ENCODE measurements at places on chromosomes 5 and 9. TPM values are rescaled to one million over a fixed set of nuclear protein-coding genes. Genes with fewer than 3 reads are reported as not detected.
A peak's percentile ranks its signal among the peaks of the same experiment; 100 is the strongest.

DNA sequence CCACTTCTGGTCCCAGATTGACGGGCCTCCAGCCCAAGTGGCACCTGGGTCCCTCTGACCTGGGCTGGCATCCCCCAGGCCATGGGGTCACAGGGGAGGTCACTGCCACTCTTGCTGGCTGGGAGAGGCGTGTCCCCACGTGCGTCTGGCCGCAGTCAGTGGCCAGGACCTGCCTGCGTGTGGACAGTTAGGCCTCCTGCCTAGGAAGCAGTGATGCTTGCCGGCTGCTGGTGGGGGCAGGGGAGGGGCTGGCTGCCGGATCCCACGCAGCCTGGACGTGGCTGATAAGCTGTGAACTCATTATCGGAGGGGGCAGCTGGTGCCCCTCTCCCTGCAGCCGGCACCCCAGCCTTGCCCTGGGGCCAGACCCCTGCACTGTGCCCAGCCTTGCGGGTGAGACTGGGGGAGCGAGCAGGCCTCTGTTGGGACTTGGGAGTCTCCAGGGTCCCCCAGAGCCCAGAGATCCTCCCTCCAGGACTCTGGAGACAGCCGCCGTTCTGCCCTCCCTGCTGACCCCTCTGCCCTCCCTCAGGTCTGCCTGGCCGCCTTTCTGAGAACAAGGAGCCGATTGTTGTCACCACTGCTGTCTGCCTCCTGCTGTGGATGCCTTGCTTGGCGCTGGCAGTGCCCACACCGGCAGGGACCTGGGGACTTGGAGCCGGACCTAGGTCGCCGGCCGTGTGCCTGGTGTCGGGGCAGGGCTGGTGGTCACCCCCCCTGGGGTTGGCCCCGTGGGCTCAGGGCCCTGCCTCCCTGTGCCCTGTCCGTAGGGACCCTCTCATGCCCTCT is 12.3 kb downstream of the RXRA start:
- H3K27ac ChIP-seq: peak overlapping the region; percentile 19
- peak overlapping the region; percentile 32 for H3K4me3 ChIP-seq
- no peaks in the 10 kb centered on the region for H3K27me3 ChIP-seq
- H3K4me1 ChIP-seq: peaks cover 98% of the 10 kb centered on the region
- H3K36me3 ChIP-seq: no peaks in the 10 kb centered on the region

- no peak overlapping the region for H3K27ac ChIP-seq
- DNase-seq: no peak
- no peak overlapping the region for H3K4me3 ChIP-seq
- H3K4me1 ChIP-seq: peaks cover 47% of the 10 kb centered on the region
Observed at GRCh38 chr9:101477736-101478135, 42.2 kb upstream of the ALDOB start.

GRCh38 chr5:54385994-54386393 is 69.5 kb upstream of the HSPB3 start:
- no peaks in the 10 kb centered on the region for H3K4me1 ChIP-seq
- no peak overlapping the region for H3K4me3 ChIP-seq
- H3K27ac ChIP-seq: no peak overlapping the region
- no peak for DNase-seq

DNA sequence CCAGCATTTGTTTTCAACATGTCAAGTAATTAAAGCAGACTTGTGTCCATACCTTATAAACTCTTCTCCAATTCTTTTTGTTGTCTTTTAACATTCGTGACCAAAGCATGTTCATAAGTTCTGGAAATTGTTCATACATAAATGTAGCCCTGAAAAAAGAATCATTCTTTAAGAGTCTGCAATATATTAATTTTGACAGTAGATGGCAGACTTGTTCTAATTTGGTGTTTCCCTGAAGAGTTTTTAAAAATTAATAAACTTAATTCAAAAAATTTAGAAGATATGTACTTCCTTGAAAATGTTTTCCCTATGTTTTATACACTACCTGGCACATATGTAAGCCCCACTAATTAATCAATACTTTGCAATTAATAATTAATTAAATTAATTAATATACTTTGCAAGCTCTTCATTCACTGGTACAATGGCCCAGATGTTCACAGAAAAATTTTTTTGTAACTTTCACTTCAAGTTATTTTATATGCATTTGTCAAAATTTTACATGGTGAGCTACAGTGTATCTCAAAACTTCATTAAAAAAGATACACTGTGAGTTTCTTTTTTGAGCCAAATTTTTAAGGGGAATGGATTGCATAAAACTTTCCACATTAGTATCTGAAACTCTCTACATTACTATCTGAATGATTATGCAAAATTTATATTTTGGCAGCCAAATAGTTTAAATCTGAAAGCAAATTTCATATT is 42.1 kb downstream of the CLINT1 start:
- no peak overlapping the region for H3K27ac ChIP-seq
- no peak for DNase-seq
- H3K36me3 ChIP-seq: peaks cover 38% of the 10 kb centered on the region
- peaks cover 7% of the 10 kb centered on the region for H3K4me1 ChIP-seq
- no peaks in the 10 kb centered on the region for H3K27me3 ChIP-seq
- H3K4me3 ChIP-seq: no peak overlapping the region

GRCh38 chr9:130432362-130432761 is 12.4 kb upstream of the ASS1 start:
- no peak overlapping the region for H3K4me3 ChIP-seq
- peaks cover 5% of the 10 kb centered on the region for H3K4me1 ChIP-seq
- H3K27me3 ChIP-seq: no peaks in the 10 kb centered on the region
- H3K36me3 ChIP-seq: no peaks in the 10 kb centered on the region
- H3K27ac ChIP-seq: no peak overlapping the region

NFIB gene
- total RNA-seq: 30.1 TPM

PIP5K1B gene
- 33.8 TPM for total RNA-seq

DNA sequence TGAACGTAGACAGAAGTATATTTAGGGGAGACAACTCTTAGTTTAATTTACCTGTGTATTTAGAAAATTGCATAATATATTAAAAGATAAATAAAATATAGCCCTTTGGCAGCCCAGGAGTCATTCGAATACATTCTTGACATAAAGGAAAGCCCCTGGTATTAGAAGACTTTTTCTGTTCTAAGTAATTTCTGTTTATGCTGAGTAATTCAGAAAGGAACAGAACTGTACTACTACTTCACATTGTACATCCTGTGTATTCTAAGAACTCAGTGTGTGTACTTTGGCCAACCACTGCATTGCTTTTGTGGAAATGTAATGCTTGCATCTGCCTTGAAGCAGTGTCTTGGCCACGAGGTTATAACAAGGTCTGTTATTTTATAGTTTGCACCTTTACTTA is 136.4 kb downstream of the KDM4C start:
- H3K27me3 ChIP-seq: no peaks in the 10 kb centered on the region
- H3K4me1 ChIP-seq: peaks cover 22% of the 10 kb centered on the region
- no peak overlapping the region for H3K4me3 ChIP-seq
- DNase-seq: no peak

GRCh38 chr9:115157245-115157674 is 39.3 kb upstream of the TNC start:
- no peaks in the 10 kb centered on the region for H3K27me3 ChIP-seq
- no peaks in the 10 kb centered on the region for H3K36me3 ChIP-seq
- peaks cover 4% of the 10 kb centered on the region for H3K4me1 ChIP-seq
- no peak for DNase-seq
- no peak overlapping the region for H3K27ac ChIP-seq

ST8SIA4 gene
- 3.6 TPM for total RNA-seq

PRDM9 gene
- total RNA-seq: not detected

TOR4A gene
- total RNA-seq: 9.9 TPM

SAPCD2 gene
- 84.9 TPM for total RNA-seq

DNA sequence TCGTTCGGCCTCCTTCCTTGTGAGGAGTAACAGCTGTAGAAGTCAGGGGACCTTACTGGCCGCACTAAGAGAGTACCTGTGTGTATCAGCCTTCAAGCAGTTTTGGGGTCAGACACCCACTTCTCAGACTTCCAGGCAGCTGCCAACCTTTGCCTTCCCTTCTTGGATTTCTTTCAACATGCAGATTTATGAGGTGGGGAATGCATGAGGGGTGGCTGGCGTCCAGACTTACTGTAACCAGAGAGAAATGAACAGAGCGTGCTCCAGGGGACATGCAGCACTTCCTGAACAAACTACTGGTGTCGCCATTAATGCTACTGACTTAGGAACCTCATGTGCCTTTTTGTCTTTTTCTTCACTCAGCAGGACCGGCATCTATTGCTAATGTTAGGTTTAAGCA is 46.7 kb downstream of the INSYN2B start:
- no peaks in the 10 kb centered on the region for H3K4me1 ChIP-seq
- no peak overlapping the region for H3K27ac ChIP-seq
- no peak overlapping the region for H3K4me3 ChIP-seq
- no peaks in the 10 kb centered on the region for H3K27me3 ChIP-seq

GRCh38 chr5:117242028-117242427 is 667.4 kb upstream of the SEMA6A start:
- H3K27ac ChIP-seq: no peak overlapping the region
- no peak overlapping the region for H3K4me3 ChIP-seq
- no peaks in the 10 kb centered on the region for H3K27me3 ChIP-seq

- no peaks in the 10 kb centered on the region for H3K4me1 ChIP-seq
- no peak for DNase-seq
- H3K36me3 ChIP-seq: no peaks in the 10 kb centered on the region
- no peak overlapping the region for H3K4me3 ChIP-seq
- no peaks in the 10 kb centered on the region for H3K27me3 ChIP-seq
- no peak overlapping the region for H3K27ac ChIP-seq
Observed at GRCh38 chr5:86542532-86542931, 75.2 kb upstream of the COX7C start.

NSUN2 gene
- total RNA-seq: 249 TPM

DNA sequence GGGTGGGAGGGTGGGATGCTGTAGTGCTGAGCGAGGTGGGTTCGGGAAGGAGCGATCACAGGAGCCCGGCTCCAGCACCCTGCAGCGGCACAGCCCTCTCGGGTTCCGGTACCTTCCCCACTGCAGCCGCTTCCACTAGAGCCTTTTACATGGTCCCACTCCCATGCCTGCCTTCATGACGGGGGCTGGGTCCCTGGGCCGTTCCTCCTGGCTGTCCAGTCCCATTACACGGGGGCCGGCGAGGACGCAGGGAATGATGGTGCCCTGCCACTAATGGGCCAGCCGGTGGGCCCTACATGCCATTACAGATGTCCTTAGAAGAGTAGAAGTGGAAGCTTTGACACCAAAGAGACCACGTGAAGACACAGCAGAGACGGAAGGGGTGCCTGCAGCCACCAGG is 104.6 kb upstream of the PPP1R26 start:
- H3K27me3 ChIP-seq: peaks cover 87% of the 10 kb centered on the region
- no peaks in the 10 kb centered on the region for H3K36me3 ChIP-seq
- H3K27ac ChIP-seq: no peak overlapping the region
- H3K4me3 ChIP-seq: no peak overlapping the region
- no peaks in the 10 kb centered on the region for H3K4me1 ChIP-seq

LECT2 gene
- total RNA-seq: not detected

TPPP gene
- 2.4 TPM for total RNA-seq

PCSK1 gene
- not detected for total RNA-seq

GRCh38 chr5:80600943-80601693 is 31.0 kb upstream of the ANKRD34B start:
- DNase-seq: no peak
- no peak overlapping the region for H3K27ac ChIP-seq
- H3K36me3 ChIP-seq: no peaks in the 10 kb centered on the region
- H3K27me3 ChIP-seq: no peaks in the 10 kb centered on the region

CCDC183 gene
- 53.0 TPM for total RNA-seq

GRCh38 chr5:38642189-38642911 is 85.9 kb upstream of the LIFR start:
- H3K27me3 ChIP-seq: no peaks in the 10 kb centered on the region
- no peaks in the 10 kb centered on the region for H3K36me3 ChIP-seq
- peaks cover 20% of the 10 kb centered on the region for H3K4me1 ChIP-seq
- peak overlapping the region; percentile 33 for H3K27ac ChIP-seq
- no peak for DNase-seq
- no peak overlapping the region for H3K4me3 ChIP-seq

- H3K27me3 ChIP-seq: no peaks in the 10 kb centered on the region
- no peak overlapping the region for H3K4me3 ChIP-seq
- DNase-seq: no peak
- H3K27ac ChIP-seq: no peak overlapping the region
Observed at GRCh38 chr9:124412228-124412575, 3.0 kb downstream of the PSMB7 start.

- DNase-seq: peak; percentile 28
- H3K27me3 ChIP-seq: no peaks in the 10 kb centered on the region
- H3K36me3 ChIP-seq: no peaks in the 10 kb centered on the region
- H3K4me3 ChIP-seq: no peak overlapping the region
Observed at GRCh38 chr9:86700629-86701028, 246.7 kb downstream of the GAS1 start.

GRCh38 chr5:94423411-94423810 is 195.0 kb downstream of the KIAA0825 start:
- no peak overlapping the region for H3K27ac ChIP-seq
- no peaks in the 10 kb centered on the region for H3K36me3 ChIP-seq
- no peaks in the 10 kb centered on the region for H3K27me3 ChIP-seq
- no peak for DNase-seq

STPG3 gene
- total RNA-seq: not detected

COL5A1 gene
- total RNA-seq: 136 TPM

ACOT12 gene
- not detected for total RNA-seq

FAM78A gene
- 3.1 TPM for total RNA-seq

DNA sequence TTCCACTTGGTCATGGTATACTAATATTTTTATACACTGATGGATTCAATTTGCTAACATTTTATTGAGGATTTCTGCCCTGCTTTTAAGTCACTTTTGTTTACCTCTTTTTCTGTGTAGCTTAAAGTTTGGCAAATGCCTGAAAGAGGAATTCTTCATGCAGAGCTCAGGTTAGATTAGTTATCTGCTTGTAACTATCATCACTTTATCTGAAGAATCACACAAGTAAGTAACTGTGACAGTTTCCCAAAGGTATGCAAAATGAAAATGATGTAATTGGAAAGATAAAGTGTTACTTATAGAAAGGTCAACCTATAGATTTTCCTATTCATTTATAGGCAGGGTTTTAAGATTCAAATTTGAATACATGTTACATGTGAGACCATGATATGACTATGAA is 188.8 kb upstream of the ACTBL2 start:
- no peaks in the 10 kb centered on the region for H3K36me3 ChIP-seq
- H3K27me3 ChIP-seq: no peaks in the 10 kb centered on the region
- no peaks in the 10 kb centered on the region for H3K4me1 ChIP-seq
- H3K4me3 ChIP-seq: no peak overlapping the region
- DNase-seq: no peak

DNA sequence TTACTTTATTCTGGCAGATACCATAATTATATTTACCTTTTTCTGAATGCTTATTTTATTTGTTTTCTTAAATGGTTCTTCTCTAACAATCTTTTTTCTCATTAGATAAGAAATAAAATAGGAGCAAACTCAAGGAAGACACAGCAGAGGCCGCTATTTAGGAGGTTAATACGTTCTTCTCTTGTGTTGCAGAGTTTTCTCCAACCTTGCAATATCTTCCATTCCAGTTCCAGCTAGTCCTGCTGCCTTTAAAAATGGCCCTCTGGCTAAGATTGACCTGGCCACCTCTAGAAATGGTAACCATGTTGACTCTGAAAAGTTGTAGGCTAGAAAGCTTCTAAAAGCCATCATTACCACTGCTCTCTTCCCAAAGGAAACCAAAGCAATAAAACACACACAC is 718.8 kb downstream of the MAT2B start:
- no peak for DNase-seq
- H3K36me3 ChIP-seq: no peaks in the 10 kb centered on the region
- H3K27ac ChIP-seq: no peak overlapping the region
- no peaks in the 10 kb centered on the region for H3K4me1 ChIP-seq
- no peaks in the 10 kb centered on the region for H3K27me3 ChIP-seq
- H3K4me3 ChIP-seq: no peak overlapping the region
